ENCODE measurements at places on chromosomes 3 and 15.

DNA sequence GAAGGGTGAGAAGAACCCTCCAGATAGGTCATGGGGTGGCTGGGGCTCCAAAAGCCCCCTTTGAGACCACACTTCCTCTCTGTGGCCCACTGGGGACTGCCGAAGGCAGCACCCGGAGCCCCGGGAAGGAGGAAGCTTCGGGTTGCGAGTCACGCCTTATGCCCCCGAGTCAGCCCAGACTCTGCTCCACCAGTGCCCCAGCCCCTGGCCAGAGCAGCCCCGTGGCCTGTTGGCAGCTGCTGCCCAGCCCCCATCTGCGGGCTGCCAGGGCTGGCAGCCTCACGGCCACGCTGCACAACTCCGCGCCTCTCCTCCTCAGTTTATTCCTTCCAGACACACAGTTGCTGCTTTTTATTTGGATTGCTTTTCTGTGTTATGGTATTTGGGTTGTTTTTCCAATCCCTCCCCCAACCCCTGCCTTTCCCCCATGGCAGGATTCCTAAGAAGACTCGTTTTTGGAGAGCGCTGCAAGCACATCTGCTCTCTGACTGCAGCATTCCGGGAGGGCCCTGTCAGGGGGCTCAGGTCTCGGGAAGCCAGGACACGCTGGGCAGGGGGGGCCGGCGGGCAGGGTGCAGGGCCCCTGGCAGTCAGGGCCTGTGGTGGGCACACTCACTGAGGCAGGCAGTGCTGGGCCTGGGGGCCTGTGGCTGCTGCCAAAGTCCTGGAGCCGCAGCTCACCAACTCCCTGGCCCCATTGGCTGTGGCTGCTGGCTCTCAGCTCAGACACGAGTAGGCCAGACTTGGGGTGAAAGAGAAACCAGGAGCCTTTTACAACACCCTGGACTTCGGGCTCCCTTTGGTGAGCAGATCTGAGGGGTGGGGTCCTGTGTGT lies 20.2 kb downstream of the MAGEF1 start:
- no peak for DNase-seq

GRCh38 chr3:198028718-198029117 lies 68.7 kb downstream of the LMLN start:
- no peak for DNase-seq

DNA sequence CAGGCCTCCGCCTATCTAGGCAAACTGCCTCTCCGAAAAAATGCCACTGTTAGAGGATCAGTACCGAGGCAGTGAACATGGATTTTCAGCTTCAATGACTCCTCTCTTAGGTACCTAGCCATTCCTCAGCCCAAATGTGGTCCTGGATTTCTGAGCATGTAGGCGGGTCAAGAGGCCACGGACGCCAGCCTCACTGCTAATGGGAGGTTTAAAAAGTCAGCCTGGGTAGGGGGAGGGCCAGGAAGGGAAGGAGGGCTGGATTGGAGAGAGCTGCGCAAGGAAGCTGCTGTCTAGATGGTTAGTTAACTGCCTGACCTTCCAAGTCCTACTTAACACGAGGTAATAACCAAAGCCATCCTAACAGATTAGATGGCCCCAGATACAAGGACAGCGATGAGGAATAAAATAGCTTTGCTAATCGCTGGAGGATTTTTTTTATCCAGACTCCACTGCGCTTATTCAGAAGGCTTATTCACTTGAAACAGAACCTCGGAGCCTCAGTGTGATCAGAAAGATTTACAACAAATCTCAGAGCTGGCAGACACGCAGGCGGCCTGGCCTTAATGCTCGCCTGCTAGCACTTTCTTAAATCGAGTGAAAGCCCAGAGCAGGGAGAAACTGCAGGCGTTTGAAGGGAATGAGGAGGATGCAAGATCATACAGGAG lies 34.3 kb downstream of the TLE3 start:
- no peak for DNase-seq

GRCh38 chr15:45943240-45943639 lies 308.4 kb downstream of the SQOR start:
- no peak for DNase-seq

GRCh38 chr3:50288387-50289007 lies 3.7 kb downstream of the IFRD2 start:
- DNase-seq, result no peak

DNA sequence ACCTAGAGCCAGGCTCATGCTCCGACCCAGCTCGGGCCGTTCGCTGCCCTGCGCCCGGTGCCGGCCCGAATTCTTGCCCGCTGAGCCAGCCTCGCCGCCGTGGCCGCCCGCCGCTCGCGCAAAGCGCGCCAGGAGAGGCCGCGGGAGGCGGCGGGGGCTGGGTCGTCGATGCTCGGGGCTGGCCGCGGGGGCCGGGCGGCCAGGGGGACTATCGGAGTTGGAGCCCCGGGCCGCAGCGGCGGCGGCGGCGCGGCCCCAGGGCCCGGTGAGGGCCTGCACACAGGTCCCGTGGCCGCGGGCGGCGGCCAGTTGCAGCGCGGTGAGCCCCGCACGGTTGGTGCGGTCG lies 1.1 kb downstream of the ANKRD63 start:
- DNase-seq, result no peak

- DNase-seq, result no peak
Observed at GRCh38 chr3:153045150-153045549, 116.9 kb upstream of the RAP2B start.

DNA sequence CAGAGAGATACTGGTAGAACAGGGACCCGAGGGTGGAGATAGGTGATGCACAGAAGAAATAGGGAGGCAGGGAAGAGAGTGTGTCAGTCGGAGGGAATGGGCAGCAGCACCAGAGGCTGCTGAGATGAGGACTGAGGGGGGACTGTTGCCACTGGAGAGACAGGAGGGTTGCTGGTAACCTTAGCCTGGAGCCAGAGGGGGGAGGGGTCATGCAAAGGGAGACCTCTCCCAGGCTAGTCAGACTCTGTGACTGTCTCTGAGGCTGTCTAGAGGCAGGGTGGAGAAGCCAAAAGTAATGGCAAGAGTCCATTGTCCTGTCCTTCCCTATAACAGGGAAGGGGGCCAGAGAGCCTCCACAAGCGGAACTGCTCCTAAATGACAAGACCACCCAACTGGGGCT lies 2.1 kb upstream of the DLEC1 start:
- DNase-seq, result no peak

GRCh38 chr3:162764051-162764807 lies 1267.6 kb downstream of the OTOL1 start:
- DNase-seq, result no peak

DNA sequence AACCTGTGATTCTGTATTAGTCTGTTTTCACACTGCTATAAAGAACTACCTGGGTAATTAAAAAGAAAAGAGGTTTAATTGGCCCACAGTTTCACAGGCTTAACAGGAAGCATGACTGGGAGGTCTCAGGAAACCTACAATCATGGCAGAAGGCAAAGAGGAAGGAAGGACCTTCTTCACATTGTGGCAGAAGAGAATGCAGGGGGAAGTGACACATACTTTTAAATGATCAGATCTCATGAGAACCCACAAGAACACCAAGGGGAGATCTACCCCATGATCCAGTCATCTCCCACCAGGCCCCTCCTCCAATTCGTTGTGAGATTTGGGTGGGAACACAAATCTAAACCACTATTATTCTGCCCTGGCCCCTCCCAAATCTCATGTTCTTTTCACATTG lies 6.1 kb downstream of the ZKSCAN7 start:
- no peak for DNase-seq

DNA sequence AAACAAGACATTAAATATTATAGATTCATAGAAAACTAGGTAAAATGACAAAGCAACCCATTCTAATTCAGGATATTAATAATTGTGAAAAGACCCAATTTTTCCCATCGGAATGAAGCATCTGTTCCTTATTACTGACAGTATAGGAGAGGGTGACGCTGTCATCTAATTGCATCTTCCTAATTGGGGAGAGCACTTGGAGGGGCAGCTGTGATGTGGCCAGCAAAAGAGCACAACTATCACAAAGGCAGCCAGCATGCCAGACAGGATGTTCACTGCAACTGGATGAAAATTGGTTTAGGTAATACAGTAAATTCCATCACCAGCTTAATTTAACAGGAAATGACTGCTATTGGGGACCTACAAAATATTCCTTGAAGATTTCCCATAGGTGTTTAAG lies 21.9 kb upstream of the MINAR1 start:
- no peak for DNase-seq

DNA sequence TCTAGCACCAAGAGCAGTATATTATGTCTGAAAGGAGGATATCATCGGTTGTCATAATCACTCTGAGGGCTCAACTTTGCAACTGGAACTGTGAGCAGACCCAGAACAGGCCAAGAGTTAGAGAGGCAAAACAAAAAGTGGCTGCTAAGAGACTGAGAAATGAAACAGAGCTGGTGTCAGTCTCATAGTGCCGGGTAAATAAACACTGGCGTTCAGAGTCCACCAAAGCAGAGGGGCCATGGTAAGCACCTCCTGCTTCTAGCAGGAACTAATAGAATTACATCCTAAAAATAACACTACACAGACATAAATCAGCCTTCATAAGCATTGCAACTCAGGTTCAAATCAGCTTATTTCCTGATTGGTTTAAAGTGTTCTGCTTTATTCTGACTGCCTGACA lies 10.3 kb upstream of the IL12A start:
- no peak for DNase-seq

DNA sequence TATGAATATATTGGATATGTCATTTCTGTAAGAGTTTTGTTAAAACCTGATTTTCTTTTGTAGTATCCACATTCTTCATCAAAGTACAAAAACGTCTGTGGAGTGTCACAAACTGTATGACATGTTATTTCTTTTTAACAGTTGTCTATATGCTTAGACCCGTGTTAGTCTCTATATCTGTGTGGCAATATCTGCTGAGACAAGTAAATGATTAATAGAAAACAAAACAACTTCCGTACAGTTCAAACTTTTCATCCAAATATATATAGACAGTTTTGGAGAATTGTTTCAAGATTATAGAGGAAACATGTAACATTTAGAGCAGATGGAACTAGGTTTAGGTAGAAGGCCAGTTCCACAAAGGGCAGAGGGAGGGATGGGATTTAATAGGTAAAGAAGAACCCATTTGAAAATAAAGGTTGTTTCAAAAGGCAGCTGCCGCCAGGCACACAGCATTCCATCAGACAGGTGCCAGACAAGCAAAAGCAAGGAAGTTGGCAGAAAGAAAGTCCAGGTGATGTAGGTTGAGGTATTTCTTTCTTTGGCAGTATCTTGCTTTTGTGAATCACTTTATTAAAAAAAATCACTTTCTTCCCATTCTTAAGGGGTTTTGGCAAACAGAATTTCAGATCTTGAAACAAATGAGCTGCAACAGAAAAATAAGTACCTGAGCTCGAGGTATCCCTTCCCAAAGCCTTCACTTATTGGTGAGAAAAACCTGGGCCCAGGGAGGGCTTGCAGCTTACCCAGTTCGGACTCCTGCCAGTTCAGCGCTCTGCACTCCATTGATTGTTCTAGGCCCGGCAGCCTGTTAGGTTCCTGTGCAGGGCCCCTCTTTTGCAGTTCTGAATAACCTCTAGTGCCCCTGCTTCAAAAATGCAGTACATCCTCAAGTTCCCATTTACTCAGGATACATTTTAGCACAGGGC lies 49.0 kb downstream of the LRRN1 start:
- no peak for DNase-seq

GRCh38 chr3:117520582-117520981 lies 811.0 kb downstream of the TUSC7 start:
- no peak for DNase-seq

- no peak for DNase-seq
Observed at GRCh38 chr3:141272906-141273662, 41.5 kb downstream of the PXYLP1 start.

DNA sequence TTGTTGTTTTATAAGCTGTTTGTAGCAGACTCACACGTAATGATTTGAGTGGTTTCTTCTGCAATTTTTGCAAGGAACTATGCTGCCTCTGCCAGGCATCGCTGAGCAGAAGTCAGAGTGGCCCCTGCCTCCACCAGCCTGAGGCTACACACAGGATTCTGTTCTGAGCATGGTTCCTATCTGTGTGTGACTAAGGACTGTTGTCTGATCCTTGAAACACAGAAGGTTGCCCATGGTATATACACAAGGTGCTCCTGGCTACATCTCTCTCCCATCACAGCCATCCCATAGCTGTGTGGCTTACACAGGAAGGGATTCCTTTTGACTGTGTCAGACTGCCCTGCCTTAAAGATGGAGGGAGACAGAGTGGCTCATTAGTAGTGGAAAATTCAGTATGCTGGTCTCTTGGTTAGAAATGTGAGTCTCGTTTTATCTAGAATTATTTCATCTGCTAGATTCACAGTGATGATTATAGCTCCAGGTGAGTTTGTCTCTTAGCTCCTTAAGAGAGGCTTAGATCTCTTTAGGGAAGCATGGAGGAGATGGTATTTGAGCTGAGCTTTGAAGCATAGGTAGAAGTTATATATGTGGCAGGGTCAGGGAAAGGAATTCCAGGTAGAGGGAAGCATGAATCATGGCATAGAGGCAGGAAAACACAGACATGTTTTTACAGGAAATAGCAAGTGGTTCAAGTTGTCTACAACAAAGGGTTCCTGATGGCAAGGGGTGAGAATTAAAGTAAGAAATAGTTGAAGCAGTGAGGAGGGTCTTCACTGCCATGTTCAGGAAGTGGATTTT lies 37.5 kb downstream of the SNAPC5 start:
- DNase-seq, result no peak

DNA sequence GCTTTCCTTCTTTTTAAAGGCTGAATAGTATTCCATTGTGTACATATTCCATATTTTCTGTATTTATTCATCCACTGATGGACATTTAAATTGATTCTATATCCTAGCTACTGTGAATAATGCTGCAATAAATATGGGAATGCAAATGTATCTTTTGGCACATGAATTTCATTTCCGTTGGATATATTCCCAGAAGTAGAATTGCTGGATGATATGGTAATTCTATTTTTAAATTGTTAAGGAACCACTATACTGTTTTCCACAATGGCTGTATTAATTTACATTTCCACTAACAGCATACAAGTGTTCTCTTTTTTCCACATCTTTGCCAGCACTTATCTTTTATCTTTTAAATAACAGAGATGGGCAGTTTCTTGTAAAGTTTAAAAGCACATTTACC lies 302.7 kb downstream of the CTNNB1 start:
- DNase-seq, result no peak
